ENCODE measurements at places on chromosomes 11 and 22.

- DNase-seq, result peak; percentile 86
Observed at GRCh38 chr22:44671742-44672141, 30.3 kb upstream of the PRR5 start.

- peak; percentile 34 for DNase-seq
Observed at GRCh38 chr22:50620593-50621355, 7.2 kb downstream of the ARSA start.

DNA sequence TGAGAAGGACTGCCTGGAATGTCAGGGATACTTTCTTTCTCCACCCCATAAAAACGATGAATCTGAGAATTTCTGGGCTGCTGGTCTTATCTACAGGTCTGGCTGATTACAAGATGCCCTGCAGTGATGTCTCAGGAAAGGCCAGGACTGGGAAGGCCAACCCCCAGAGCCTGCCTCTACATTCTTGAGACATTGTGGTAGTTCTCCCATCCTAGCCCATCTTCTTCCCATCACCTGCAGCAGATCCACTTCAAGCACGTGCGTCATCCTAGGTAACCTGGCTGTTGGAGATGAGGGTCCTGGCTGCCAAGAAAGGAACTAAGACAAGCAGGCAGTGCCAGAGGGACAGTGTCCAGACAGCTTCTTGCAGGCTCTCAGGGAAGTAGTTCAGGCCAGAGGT, 44.1 kb upstream of the E2F8 start:
- DNase-seq, result no peak

DNA sequence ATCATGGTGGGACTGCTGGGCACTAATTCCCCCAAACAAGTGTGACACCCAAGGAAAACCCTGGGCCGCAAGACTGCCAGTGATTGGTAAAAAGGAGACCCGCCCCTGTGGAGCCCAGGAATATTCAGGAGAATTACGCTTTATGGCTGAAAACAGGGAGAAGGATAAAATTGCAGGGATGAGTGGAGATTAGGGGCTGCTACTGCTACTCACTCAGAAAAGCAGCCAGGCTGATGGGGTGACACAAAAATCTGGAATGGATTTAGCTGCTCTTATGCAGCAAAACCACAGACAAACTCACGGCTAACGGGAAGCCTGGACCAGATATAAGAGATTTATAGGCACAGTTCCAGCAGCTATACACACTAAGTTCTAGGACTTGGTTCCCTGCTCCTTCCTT, 4.4 kb upstream of the FBXO3 start:
- DNase-seq, result no peak

GRCh38 chr11:77068457-77069335, 1.9 kb downstream of the CAPN5 start:
- DNase-seq, result no peak

GRCh38 chr22:50597097-50597496, 3.5 kb upstream of the MAPK8IP2 start:
- DNase-seq, result no peak

DNA sequence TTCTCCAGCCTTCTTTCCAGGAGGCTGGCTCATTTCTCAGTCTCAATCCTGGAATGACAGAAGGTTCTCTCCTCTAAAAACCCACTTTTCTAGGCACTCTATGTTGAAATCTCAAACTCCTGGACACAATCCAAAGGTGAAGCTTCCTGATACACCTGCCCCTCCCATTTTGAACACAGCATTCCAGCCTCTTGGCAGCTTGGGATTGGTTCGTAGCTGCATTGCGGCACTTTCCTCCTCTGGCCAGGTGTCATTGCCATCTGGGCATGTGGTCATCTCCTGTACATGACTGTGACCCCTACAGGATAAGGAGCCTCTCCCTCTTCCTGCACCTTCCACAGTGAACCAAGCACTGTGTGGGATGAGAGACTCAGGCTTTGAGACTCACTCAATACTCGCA, 230.2 kb upstream of the B3GAT1 start:
- no peak for DNase-seq

GRCh38 chr11:105000797-105001196, 22.2 kb downstream of the CASP5 start:
- DNase-seq, result peak; percentile 22

DNA sequence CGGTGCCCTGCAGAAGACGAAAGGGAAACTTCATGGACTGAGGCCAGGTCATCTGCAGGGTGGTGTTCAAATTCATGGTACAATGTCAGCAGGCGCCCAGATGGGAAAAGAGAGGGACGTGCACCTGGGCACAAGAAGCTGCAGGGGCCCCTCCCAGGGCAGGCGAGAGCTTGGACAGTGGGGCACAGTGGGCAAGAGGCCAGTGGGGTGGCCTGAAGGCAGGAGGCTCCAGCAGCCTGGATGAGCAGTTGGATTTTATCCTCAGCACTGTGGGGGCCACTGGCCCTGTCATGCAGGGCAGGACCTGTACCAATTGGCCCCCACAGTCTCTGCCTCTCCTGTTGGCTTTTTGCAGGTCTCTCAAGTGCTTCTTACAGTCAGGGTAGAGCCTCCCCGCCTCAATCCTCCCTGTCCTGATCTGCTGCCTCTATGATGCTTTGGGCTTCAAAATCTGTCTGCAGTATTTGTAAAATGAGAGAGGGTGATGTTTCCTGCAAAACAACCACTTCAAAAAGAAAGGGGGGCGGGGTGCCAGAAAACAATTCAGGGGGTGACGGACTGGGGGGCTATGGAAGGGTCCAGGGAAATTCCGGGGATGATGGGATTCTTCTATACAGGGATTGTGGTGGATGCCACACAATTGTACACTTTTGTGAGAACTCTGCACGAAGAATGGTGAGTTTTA, 1.7 kb upstream of the BID start:
- no peak for DNase-seq

- no peak for DNase-seq
Observed at GRCh38 chr11:37322333-37323194, 724.5 kb upstream of the RAG2 start.

DNA sequence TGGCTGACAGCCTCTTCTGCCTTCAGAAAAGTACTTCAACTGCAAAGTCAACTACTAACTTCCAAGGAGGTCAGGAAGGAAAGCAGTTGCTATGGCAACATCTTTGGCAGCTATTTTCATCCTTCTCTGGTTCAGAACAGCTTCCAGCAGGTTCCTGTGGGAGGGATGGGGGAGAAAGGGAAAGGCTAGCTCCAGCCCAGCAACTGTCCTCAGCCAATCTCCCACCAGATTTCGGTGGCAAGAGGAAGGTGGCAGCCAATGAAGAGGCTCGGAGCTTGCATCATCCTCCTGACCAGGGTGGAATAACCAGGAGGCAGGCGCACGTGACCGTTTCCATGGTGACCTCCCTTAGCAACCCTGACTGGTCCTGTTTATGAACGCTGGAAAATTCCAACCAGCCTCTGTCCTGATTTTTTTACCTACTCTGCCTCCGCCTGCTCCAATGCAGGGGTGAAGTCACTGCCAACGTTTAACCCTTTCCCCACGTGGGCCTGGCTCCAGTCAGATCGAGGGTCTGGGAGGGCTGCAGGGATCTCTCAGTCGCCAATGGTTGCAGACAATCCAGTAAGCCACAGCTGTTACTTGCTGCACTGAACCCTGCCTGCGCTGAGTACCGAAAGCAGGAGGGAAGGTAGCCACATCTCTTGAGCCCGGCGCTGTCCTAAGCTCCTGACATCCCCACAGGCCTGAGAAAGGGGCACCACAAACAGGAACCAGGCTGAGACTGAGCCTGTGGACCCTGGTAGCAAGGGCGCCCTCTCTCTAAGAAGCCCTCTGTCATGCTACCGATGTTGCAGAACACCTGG, 11.2 kb upstream of the MALAT1 start:
- DNase-seq, result peak; percentile 99

GRCh38 chr11:84211896-84212295, 925.7 kb upstream of the CCDC90B start:
- no peak for DNase-seq

GRCh38 chr11:100612766-100613165, 74.3 kb upstream of the ARHGAP42 start:
- no peak for DNase-seq

DNA sequence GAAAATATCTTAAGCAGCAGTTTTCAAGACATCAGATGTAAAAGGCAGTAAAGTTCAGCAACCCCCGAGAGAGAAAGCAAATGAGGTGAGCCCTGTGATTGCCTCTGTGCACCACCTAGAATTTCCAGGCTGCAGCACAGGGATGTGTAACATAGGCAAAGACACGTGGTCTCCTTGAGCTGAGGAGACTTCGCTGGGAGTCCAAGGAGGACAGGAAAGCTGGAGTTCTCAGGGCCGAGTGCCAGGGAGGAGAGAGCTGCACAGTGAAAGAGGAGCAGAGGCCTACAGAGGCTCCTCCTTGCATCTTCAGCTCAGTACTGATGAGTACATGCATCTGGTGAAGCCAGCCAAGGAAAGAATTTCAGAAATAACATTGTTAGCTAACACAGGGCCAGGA, 17.6 kb upstream of the TOLLIP start:
- no peak for DNase-seq

DNA sequence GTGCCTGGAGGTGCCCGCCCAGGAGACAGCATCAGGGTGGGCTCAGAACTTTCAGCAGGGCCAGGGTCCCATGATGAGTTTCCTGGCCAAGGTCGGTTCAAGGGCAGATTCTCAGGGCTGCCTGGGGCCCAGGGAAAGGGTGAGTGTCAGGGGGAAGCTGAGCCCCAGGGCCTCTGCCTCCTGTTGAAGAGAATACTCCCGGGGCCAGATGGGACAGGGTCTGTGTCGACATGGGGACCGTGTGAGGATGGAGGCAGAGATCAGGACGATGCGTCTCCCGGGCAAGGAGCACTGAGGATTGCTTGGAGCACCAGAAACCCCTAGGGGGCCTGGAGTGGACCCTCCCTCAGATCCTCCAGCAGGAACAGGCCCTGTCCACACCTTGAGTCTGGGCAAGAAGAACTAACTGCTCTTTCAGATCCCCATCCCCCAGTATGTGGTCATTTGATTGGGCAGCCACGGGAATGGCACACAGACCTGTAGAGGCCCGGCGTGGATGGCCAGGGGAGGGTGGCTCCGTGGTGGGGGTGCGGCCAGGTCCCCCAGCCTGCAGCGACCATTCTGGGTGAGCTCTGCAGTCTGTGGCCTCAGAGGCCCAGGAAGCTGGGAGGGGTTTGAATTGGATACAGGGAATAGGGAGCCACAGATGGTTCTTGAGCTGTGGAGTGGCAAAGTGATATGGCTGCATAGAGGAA, 1078.7 kb downstream of the BRD1 start:
- no peak for DNase-seq

DNA sequence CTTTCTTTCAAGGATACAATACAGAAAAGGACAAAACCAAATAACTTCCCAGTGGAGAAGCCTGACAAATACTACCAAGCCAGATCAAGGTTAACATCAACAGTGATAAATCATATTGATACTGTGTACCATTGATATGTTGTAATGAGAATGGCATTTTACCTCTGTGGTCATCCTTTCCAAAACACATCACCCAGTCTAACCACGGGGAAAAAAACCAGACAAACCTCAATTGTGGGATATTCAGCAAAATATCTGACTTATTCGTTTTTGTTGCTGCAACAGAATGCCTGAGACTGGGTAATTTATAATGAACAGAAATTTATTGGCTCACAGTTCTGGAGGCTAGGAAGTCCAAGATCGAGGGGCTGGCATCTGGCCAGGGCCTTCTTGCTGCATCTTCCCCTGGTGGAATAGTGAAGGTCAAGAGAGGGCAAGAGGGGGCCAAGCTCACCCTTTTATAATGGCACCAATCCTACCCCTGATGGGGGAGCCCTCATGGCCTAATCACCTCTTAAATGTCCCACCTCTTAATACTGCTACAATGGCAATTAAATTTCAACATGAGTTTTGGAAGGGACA, 66.1 kb downstream of the FAM76B start:
- no peak for DNase-seq

GRCh38 chr22:50529416-50529896, 356 bp downstream of the TYMP start:
- no peak for DNase-seq

DNA sequence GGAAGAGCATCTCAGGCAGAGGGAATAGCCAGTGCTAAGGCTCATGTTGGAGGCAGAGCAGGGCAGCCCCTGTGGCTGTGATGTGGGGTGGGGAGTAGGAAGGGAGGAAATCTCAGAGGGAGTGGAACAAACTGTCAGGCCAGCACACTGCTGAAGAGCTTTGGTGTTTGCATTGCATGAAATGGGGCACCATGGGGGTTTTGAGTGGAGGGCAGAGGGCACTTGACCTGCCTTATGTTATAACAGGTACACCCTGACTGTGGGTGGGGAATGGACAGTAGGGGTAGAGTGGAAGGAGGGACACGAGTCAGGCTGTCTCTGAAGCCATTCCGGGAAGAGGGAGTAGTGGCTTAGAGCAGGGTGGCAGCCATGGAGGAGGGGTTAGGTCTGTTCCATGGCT, 24.0 kb downstream of the PRDM11 start:
- DNase-seq, result no peak

GRCh38 chr11:11668274-11668673, 46.5 kb upstream of the GALNT18 start:
- no peak for DNase-seq

DNA sequence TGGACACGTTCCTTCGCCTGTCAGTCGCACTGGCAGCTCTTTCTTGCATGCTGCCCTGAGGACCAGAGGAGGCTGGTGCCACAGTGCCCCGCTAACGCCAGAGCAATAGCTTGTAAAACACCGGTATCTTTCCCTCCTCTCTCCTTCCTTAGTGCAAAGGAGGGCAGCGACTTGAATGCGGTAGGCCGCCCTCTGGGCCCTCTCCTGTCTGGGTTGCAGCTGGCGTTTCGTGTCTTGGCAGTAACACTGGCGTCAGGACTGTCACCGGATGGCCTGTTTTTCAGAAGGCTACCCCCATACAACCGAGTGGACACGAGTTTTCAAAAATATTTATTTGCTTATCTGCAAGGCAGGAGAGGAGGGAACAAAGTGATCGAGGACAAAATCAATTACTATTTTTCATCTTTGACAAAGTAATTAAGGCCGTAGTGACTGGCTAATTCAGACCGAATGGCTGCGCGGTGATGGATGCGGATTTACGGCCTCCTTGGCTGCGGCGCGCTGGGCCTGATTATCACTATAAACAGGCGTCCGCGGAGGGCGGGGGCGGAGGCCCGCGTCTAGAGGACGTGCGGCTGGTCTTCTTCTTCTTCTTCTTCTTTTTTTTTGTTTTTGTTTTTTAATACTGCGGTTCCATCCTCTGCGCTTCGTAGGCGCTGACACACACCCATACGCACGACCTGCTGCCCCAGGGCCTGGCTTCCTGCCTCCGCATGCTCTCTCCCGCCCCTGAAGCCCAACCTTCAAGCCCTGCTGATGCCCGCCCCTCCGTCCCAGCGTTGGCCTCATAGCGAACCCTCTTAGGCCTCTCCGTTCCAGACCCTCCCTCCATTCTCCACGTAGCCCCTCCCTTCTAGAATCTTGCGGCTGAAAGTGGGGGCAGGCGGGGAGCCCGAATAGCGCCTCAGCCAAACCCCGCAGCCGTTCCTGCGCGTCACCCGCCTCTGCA, 2.9 kb upstream of the SLC6A5 start:
- DNase-seq, result no peak

DNA sequence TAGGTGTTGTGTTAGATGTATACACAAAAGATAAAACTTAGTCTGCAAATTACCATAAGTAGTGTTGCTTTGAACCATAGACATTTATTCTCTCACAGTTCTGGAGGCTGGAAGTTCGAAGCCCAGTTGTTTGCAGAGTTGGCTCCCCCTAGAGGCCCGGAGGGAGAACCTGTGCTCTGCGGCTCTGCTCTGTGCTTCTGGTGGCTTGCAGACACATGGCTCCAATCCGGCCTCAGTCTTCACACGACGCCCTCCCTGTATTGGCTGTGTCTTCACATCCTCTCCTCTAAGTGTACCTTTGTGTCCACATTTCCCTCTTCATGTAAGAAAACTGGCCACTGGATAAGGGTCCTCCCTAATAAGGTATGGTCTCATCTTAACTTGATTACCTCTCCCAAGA, 128.4 kb downstream of the OPCML start:
- DNase-seq, result no peak
